ENCODE measurements at places on chromosomes 4 and X.

GRCh38 chr4:122785099-122785498, 41.5 kb upstream of the FGF2 start:
- no peak for DNase-seq

DNA sequence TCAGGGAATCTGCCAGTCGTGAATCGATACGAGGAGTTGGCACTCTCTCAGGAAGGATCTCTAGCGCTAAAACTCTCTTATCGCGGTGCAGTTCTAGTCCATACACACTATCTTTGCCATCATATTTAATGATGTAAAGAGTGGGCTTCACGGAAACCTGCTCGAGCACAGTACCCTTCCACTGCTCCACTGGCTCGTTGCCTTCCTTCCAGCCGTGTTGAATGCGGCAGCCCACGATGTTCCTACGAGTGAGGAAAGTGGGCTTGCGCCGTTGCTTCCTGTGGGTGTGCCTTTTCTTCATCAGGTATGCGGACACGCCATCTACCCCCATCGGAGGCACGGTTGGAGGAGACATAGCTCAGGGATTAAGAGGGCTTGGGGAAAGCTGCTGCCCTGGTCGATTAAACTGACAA, 661 bp downstream of the SPIN4 start:
- DNase-seq: peak; percentile 14

- no peak for DNase-seq
These were observed 251.1 kb upstream of the DIAPH2 start for GRCh38 chrX:96433409-96434077.

GRCh38 chrX:40987413-40987812, 97.8 kb upstream of the USP9X start:
- DNase-seq: no peak

- no peak for DNase-seq
These were observed 44.4 kb downstream of the RAP1GDS1 start for GRCh38 chr4:98305576-98305975.

GRCh38 chr4:1204286-1204827, 32.0 kb upstream of the SPON2 start:
- no peak for DNase-seq

All from HS-5 (cell line).